RWPE1 (cell line): ENCODE measurements at places on chromosomes 5 and 9.

DNA sequence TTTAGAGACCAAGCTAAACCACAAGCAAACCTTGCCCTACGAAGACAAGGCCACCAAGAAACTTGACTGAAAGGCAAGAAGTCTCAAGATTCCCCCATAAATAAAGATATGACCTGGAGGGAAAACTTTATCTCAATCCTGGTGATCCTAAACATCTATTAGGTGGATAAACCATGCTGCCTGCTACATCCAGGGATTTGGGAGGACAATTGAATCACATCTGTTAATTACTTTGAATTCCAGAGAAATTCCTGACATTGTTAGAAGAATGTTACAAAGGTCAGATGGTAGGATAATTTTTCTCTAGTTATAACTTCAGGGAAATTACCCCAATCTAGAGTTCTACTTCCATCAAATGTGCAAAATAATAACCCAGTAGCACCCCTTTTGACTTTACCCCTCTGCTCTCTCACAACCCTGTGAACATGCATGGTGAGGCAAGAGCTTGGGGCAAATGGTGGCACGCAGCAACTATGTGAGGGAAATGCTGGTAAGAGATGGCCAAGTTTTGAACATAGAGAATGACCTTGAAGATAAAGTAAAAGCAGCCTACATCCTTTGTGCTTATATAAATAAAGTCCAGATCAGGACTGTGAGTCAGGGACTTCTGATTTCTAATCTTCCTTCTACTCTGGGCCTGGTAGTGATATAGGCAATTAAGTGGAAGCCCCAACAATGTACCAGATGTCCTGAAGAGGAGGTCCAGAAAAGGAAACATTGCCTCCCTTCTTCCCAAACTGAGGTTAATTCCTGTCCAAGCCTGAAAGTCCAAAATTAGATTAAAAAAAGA, 57.1 kb upstream of the PTGER4 start:
- no peak for DNase-seq

DNA sequence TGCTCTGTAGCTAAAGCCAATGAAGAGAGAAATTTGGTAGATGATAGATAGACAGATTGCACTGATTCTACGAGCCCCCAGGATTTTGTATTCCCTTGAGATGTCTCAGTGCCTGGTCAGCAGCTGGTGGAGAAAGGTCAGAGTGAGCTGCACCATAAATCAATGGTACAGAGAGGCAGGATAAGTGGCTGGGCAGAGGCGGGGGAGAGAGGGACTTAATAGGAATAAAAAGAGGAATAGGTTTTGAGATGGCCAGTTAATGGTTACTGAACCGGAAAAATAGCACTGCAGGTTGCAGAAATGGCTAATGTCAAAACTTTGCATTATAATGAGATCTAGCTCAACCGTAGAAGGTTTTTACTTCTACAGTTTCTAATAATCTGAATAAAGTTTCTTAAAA, 47.9 kb upstream of the SLC12A2 start:
- DNase-seq: no peak

DNA sequence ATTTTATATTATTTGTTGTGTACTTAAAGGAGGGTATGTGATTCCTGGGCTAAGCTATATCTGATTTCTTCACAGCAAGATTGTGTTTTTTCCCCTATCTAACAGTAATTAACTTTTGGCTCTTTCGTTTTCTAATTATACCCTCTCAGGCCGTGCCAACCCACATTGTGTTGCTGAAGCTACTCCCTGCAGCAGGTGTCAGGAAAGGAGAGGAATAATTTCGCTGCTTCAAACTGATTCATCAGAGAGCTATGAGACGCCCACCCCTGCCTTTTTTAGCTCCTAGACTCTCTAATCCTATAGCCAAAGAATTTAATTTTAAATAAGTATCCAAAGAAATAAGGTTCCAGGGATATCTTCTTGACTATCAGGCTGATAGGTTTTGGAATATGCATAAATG, 3.8 kb downstream of the CAVIN4 start:
- DNase-seq: no peak

- no peak for DNase-seq
Measured at GRCh38 chr5:125583321-125584139, 837.1 kb upstream of the ZNF608 start.

DNA sequence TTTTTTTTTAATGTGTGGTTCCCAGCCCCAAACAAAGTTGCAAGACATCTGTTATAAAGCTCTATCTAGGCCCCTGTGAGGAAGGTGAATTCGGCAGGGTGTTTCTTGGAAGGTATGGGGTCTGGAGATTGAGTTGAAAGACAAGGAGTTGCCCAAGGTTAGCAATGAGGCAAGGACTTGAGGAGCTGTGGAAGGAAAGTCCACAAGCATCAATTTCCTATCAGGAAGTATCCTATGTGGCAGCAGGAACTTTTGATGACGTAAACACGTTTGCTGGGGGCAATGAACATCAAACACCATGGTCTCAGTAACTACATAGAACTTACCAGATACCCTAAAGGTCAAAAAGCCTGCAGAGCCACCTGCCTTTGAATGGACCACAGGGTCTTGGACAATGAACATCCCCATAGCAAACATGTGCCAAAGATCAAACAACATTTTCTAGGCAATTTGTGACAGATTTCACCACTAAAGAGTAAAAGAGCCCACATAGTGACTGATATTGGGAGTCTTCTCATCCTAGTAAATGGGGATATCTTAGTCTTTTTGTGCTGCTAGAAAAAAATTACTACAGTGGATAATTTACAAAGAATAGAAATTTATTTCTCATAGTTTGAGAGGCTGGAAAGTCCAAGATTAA, 145.1 kb downstream of the GCNT1 start:
- no peak for DNase-seq
